ENCODE measurements at places on chromosomes 11 and 22.

DNA sequence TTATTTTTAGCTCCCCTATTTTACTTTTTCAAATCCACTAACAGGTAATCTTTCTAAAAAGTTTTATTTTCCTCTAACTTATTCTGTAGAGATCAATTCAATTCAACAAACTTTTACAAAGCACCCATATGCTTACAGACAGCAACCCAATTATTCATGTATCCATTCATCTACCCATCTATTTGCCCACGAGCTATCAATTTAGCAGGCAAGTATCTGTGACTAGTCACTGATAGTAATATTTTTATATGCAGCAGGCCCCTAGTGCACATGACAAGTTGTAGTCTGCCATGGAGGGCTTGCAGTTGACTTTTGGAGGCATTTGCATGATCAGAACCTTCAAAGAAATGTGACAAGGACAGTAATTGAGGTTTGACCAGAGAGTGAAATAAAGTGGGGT lies 753.2 kb upstream of the TENM4 start:
- DNase-seq, result no peak

DNA sequence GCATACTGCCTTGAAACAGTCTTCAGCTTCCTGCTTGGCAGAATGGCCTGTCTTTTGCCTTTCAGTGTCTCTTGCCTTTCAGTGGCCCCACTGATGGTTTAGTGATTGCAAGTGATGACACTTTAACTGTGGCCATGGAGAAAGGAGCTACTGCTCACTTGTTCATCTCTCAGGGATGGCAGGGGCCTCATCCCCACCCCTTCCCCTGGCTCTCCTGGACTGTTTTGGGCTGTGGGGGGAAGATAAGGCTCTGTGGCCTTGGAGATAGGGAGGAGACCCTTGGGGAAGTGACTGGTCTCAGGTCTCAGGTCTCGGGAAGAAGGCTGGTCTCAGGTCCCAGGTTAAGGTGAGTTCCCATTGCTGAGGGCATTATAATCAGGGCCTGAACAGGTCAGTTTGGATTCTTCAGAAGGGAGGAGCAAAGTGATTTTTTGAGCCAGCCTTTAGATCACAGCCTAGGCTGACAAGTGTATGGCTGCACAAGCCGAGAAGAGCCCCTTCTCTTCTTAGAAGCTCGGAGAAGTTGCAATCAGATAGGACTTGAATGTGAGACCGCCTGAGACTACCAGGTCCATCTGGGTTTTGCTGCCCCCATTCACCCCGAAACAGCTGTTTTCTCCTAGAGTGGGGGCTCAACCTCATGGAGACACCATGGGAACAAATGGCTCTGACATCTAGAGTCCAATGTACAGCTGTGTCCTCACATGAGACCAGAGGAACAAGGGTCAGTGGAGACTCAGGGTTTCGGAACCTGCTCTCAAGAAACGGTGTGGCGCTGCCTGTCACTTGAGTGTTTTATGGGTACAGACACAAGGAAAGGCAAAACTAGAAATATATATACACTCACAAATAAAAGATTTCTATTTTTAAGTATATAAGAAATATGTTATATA lies 15.9 kb upstream of the P2RY2 start:
- DNase-seq, result no peak

DNA sequence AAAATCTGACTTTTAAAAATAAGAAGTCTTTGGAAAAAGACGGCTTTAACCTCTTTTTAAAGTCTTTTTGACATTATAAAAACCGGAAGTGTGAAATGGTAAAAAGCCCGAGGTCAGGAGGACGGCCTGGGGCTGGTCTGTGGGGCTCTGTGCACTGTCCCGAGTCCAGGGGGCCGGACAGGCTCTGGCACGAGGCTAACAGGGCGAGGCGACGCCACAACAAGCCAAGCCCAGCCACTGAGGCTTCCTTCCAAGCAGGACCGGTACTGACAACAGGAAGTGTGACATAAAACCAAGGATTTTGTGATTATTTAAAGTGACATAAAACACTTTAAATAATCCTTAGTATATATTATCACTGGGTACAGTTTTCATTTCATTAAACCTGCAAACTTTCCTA lies 39.2 kb downstream of the BRD1 start:
- DNase-seq, result no peak

DNA sequence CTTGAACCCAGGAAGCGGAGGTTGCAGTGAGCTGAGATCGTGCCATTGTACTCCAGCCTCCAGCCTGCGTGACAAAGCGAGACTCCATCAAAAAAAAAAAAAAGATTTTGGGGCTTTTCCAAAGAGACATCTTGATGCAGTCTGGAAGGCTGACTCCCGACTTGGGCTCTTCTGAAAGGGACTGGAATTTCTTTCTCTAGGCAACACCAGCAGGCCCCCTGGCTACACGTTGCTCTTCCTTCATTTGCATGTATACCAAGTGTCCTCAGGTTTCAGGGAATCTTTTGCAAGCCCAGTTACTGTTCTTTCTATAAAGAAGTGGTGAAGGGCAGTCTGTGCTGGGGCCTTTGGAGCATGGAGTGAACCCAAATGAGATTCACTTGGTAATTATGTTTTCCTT lies 211.0 kb downstream of the GRIK4 start:
- DNase-seq, result no peak

- no peak for DNase-seq
Observed at GRCh38 chr11:68092411-68092810, 28.8 kb downstream of the CHKA start.

DNA sequence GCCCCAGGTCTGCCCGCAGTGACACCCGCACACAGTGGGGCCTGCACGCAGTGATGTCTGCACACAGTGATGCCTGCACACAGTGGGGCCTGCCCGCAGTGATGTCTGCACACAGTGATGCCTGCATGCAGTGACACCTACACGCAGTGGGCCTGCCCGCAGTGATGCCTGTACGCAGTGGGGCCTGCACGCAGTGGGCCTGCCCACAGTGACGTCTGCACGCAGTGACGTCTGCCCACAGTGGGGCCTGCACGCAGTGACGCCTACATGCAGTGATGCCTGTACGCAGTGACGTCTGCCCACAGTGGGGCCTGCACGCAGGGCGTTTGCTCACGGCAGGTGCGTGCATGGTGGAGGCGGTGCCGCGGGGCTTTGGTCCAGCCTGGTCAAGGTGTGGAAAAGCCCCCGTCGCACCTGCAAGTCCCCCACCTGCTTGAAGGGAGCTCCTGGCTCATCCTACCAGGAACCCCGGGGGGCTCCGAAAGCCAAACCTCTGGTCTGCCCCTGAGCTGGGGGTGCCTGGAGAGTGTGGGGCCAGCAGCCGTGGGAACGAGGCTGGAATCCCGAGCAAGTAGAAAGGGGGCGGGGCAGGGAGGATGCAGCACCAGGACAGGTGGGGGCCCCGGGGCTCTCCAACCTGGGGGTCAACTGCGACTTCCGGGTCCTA lies 8.9 kb upstream of the SYT8 start:
- no peak for DNase-seq

GRCh38 chr11:46264976-46265375 lies 12.5 kb upstream of the CREB3L1 start:
- no peak for DNase-seq

DNA sequence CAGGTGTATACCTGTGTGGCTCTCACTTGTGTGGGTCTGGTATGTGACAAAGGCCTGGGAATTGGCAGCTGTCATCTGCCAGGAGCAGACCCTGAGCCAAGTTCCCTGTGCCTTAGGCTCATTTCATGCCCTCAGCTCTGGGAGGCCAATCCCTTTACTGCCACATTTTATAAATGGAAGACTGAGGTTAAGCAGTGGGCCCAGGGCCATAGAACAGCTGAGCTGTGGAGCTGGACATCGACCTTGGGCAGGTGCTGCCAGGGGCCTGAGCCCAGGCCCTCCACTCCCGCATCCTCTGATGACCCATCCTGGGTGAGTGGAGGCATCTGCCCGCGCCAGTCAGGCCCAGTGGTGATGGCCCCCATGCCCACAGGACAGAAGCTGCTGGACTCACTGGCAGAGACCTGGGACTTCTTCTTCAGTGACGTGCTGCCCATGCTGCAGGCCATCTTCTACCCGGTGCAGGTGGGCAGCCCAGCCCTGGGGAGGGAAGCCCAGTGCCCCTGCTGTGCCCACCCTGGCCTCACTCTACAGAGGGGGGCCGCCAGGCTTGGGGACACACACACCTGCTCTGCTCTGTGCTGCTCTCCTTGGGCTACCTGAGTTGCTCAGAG lies 20.9 kb upstream of the ARHGAP8 start:
- DNase-seq, result no peak

DNA sequence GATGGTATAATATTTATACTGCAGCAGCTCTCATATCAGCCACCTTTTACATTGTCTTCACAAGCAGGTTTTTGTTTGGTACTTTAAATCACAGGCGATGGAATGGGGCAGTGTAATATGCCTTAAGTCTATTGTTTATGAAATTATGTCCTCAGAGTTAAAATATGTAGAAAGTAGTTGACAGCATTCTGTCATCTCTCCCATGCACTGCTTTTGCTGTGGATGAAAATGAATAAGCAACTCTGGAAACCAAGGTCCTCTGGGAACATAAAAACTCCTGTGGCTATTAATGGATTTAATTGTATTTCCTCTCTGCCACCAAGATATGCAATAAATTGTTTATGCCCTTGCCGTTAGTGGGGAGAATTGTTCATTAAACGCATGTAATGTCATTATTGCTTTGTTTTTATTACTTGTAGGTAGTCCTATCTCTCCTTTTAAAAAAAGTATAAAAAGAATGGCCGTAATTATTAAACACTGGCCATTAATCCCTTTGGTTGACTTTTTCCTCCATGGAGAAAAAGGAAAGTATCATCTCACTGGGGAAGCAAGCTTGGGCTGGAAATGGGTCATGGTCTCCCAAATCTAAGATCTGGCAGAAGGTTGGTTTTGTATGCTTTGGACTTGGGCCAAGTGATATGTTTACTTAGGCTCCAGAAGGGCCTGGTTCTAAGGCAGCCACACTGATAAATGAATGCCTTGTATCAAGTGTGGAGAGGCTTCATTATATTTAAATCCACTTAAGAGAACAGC lies 13.1 kb downstream of the PACS1 start:
- DNase-seq, result no peak

DNA sequence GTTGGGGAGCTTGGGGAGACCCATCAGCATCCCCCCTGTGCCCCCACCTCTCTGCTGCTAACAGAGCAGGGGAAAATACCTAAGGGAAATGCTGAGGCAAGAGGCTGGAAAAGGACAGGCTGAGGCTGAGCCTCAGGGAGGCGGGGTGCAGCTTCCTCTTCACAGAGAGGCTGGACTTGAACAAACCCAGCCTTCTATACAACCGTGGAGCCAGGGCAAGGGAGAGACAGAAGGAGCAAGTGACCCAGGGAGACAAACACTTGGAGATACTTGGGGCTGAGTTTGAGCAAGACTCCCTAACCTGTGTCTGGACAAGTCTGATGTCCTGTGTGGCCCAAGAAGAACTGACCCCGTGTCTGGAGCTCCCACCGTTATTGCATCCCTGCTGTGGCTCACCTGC lies at the start of gene SLCO2B1:
Gene SLCO2B1, plus strand, starts transcription at position 229 of the 400 bp plus-strand sequence. CDS start 275 bp downstream, outside the sequence.
- DNase-seq, result no peak

DNA sequence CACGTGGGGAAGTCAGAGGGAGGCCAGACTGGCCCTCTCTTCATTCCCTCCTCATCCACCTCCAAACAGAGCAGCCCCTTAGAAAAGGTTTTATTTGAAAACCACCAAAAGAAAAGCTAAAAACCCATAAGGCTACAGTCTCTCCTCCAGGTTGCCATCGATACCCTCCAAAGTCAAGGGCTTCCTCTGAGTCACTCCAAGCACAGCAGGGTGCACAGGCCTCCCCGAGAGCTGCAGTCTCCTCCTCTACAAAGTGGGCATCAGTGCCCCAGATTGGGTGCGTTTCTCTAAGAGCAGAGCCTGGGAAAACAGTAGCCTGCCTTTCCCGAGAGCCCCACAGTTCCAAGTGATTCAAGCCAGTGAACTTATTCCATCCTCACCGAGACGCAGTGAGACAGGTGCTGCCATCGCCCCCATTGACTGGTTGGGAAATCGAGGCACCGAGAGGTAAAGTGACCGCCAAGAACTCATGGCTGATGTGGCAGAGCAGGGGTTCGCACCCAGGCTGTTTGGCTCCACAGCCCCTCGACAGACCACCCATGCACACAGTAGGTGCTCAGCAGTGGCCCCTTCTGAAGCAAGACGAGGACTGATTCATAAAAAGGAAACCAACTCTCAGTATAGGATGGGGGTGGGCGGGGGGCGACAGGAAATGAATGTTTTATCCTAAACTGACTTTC lies 91.7 kb upstream of the SHISAL1 start:
- no peak for DNase-seq

- no peak for DNase-seq
Observed at GRCh38 chr11:78201096-78201818, 12.5 kb downstream of the USP35 start.

GRCh38 chr11:69454018-69454417 lies 27.4 kb upstream of the LINC01488 start:
- DNase-seq, result no peak

GRCh38 chr11:72358466-72359405 lies 75.6 kb downstream of the CLPB start:
- no peak for DNase-seq

- no peak for DNase-seq
Observed at GRCh38 chr22:38026130-38027111, 30.8 kb upstream of the PICK1 start.

DNA sequence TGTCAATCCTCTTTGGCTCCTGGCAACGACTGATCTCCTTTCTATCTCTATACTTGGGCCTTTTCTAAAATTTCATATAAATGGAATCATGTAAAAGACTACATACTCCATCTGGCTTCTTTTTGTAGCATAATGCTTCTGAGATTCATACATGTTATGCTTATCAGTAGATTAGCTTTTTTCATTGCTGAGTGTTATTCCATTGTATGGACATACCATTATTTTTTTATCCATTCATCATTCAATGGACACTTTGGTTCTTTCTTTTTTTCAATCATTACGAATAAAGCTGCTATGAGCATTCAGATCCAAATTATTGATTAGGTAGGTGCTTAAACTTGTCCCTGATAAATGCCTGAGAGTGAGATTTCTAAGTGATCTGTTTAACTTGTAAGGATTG lies 11.7 kb upstream of the ARL14EP start:
- no peak for DNase-seq

GRCh38 chr22:17774206-17774925 lies at the start of gene BID:
BID (minus strand) TSS chr22:17774469; CDS start chr22:17750116, 24,353 bp downstream.
- no peak for DNase-seq
